ENCODE measurements at places on chromosomes 4 and X.

GRCh38 chr4:184343502-184344177 is 126.0 kb upstream of the ENPP6 start:
- peak; percentile 40 for DNase-seq

GRCh38 chr4:26424153-26424552 is 66.1 kb downstream of the CCKAR start:
- DNase-seq = no peak

DNA sequence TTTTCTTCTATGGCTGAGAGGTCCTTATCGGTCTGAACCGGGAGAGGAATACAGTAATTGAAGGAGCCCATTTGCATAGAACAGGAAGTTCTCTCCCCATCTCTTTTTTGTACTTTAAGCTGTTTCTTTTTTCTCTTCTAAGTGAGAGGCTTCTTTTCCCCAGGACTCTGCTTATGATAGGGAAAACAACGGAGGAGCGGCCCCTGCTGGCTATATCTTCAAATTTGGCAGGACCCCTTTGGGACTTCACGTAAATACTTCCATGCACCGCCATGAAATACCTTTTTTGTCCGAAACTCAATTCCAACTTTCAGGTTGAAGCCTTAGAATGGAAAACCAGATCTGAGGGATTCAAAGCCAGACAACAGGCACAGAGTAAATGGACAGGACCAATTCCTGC is 1153.0 kb upstream of the INTU start:
- no peak for DNase-seq

- DNase-seq = no peak
These were observed 119.7 kb downstream of the PCDH7 start for GRCh38 chr4:30839583-30840520.

DNA sequence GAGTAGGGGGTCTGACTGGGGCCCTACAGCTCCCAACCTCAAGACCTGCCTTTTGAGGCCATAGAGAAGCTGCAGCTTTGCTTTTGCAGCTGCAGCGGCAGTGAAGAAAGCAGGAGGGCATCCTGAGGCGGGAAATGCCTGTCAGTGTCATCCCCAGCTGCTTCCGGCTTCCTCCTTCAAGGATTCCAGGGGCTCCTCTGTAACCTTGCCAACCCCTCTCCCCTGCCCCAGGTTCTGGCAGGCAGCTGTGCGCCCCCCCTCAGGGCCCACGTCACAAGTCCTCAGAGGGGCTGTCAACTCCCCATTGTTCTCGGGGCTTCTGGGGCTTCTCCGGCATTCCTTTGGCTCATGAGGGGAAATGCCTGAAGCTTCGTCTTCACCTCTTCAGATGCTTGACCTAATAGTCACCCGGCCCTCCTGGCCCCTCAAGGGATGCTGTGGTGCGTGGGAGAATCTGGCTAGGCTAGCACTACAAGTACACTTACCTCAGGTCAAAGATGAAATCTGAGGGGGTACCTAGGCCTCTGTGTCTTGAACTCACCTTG is 31.9 kb downstream of the APLN start:
- DNase-seq = no peak

DNA sequence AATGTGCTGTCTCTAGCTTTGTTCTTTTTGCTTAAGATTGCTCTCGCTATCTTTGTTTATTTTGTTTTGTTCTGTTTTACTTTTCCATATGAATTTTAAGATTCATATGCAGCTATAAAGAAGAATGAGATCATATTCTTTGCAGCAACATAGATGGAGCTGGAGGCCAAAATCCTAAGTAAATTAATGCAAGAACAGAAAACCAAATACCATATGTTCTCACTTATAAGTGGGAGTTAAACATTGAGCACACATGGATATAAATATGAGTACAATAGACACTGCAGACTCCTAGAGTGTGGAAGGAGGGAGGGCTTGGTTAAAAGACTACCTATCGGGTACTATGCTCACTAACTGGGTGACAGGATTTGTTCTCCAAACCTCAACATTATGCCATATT is 237.8 kb downstream of the TRAM1L1 start:
- DNase-seq = no peak

DNA sequence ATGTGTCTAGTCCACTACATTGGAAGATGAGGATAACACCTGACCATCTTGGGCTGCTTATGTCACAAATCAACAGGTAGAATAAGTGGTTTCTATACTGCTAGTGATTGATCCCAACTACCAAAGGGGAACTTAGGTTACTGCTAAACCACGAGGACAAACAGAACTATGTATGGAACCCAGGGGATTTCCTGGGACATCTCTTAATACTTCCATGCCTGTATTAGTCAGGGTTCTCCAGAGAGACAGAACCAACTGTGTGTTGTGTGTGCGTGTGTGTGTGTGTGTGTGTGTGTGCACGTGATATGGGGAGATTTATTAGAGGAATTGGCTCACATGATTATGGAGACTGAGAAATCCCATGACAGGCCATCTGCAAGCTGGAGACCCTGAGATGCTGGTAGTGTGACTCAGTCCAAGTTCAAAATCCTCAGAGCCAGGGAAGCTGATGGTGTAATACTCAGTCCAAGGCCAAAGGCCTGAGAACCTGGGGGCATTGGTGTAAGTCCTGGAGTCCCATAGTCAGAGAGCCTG is 16.2 kb upstream of the AFF1 start:
- no peak for DNase-seq
